ENCODE measurements at places on chromosomes 7 and 10.

- no peak for DNase-seq
These were observed 64.0 kb upstream of the TRIM8 start for GRCh38 chr10:102580230-102580629.

GRCh38 chr7:151110236-151110940, 24.1 kb downstream of the AGAP3 start:
- no peak for DNase-seq

GRCh38 chr10:129764901-129765663, 199.0 kb downstream of the EBF3 start:
- DNase-seq: no peak

GRCh38 chr7:33452805-33453502, 323.6 kb downstream of the BBS9 start:
- DNase-seq: no peak

GRCh38 chr10:112904000-112904399, 46.0 kb upstream of the TCF7L2 start:
- DNase-seq: no peak

DNA sequence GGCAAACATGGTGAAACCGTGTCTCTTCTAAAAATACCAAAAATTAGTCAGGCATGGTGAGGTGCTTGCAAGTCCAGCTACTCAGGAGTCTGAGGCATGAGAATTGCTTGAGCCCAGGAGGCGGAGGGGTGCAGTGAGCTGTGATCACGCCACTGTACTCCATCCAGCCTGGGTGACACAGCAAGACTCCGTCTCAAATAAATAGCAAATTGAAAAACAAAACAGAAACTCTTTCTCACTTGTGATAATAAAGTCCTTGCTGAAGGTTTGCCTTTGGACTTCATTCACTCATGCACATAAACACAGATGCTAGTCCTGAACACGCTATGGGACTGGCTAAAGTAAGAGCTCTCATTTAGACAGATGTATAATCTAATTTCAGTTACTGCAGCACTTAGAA, 37.6 kb downstream of the ANK3 start:
- DNase-seq: no peak

DNA sequence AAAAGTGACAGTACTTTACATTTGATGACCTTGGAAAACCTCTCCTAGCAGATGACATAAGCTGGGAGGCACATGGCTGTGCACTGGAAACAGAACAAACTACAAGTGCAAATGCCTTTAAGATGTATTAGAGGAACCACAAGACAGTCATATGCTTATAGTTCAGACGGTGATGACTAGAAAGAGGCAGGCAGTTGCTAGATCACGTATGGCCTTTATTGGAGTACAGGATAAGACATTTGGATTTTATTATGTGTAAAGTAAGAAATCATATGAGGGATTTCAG, 290.0 kb downstream of the SORCS1 start:
- no peak for DNase-seq

DNA sequence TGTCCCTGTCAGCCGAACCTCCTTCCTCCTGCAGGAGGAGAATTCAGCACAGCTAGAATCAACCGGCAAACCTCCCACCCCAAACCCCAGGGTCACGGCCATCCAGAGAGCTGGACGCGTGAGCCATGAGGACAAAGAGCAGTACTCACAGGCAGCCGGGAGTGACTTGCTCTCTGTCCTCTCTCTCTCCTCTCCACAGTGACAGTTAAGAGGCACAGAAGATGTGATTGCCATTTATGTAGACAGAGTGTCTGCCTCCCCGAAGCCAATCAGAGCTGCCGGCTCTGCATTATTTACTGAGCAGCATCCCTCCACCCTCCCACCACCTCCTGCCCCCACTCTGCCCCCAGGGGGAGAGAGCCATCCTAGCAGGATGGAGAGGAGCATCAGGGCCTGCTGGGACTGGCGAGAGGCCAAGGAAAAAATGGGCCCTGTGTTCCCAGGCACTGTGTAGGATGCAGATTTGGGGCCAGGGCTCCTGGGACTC, 4.3 kb downstream of the DDC start:
- DNase-seq: peak; percentile 82

- no peak for DNase-seq
These were observed 33.4 kb upstream of the SLC39A12 start for GRCh38 chr10:17918187-17918903.

DNA sequence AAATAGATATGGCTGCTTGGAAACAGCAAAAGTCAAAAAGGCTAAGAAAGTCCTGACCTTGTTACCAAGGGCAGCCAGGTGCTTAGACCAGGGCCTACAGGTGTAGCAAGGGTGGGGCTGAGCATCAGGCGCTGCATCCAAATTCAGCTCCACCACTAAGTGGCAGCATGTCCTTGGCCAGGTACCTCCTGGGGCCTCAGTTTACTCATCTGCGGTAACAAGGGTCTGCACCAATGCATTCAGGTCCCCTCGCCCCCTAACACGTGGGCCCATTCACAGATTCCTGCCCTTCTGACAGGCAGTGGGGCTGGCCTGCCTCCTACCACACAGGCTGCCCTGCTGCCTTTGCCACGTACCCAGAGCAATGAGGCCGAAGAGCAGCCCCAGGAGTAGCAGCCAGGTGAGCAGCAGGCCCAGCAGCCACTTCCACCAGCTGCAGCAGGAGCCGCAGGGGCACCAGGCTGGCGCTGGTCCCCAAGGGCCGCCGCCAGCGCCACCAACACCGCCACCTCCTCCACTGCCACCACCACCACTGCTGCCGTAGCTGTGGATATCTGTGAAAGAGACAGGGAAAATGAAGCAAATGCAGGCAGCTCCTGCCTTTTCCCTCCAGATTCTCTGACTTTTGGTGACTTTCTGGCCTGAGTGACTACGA, 28.9 kb downstream of the COL17A1 start:
- DNase-seq: no peak

DNA sequence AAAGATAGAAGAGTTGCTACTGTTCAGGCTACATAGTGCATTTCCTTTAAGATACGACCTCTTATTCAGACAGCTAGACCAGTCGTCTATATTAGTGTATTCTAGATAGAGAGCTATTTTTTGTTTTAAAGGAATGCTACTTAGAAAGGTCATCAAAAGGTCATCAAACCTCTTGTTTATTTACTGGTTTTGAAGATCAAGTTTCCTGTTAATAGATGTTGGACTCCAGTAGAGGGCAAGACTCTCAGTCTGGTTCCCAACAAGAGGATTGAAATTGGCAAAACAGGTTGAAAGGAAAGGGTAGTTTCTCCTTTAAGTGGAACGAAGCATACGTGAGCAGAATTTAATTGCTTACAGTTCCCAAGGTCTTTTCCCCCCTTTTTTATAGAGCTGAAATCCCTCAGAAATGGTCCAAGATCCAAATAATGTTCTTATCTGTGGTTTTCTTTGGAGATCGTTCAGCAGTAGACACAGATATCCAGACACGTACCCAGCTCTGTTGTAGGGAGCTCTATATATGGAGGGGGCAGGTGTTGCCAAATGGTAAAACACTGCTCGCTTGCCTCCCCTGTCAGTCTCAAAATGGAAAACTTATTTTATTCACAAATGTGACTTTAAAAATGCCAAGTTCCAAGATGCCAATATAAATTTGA, 37.2 kb downstream of the BAMBI start:
- DNase-seq: no peak

GRCh38 chr10:99761365-99761764, 21.1 kb upstream of the ABCC2 start:
- no peak for DNase-seq

GRCh38 chr10:4488904-4489303, 337.1 kb upstream of the AKR1E2 start:
- no peak for DNase-seq

- DNase-seq: no peak
These were observed 40.7 kb downstream of the JAKMIP3 start for GRCh38 chr10:132106431-132106830.

GRCh38 chr10:49257154-49257553, 41.8 kb upstream of the C10orf71 start:
- no peak for DNase-seq

DNA sequence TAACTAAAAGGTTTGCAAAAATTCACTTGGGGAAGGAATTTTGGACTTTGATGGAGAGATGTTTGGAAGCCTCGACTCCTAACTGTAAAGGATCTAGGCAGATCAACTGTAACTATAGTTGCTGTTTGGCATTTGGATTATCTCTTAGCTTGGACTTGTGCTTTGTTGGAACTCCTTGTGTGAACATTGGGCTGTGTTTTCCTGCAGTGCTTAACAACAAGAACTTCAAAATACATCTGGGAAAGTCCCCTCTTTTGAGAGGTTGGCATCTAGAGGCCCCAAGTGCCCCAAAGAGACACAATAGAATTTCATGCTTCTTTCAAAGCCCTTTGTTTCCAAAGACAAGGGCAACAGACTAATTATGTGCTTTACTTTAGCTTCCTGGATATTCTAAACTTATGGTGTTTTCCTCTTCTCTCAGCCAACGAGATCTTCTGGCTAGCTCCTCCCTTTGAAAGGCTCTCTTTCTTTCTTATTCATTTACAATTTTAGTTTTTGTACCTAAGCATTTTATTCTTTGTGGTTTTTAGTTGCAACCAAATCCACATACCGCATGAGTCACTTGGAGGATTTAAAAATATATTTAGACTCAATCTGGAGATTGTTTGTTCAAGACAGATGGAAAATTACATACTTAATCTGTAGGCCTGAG, 11.6 kb downstream of the ABCA13 start:
- no peak for DNase-seq

DNA sequence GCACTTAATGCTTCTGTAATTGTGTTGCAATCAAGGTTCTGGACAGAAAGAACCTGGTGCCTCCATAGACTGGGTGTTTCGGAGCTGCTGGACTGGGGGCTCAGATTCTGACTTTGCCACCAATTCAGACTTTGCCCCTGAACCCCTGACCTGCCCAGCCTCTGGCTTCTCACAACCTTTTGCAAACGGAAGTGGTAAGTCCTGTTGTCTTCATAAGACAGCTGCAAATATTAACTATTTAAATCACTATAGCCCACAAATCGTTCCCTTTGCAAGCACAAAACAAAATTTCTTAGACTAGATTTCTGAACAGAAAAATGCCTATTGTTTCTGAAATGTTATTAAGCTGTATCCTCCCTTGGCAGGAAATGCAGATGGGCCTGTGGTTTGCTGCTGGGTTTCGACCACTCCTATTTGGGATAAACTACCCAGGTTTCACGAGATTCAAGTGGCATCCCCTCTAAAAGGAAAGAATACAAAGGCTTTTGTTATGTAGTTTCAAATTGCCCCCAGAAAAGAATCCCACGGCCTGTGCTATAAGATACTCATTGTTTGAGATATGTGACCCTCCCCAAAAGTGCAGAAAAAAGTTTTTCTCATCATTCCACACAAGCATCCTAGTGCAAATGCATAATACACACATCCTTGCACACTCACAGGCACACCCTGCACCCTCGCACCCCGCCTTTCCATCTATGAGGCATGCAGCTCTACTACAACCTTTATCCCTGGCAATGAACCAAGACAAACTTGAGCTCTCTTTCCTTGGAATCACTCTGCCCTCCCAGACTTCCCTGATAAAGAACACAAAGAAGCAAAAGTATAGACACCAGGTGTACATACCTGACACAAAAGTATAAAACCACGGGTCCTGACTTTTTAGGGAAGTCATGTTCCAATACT, 209.1 kb downstream of the PRPF18 start:
- no peak for DNase-seq

GRCh38 chr7:142787034-142787768, 16.4 kb downstream of the PRSS2 start:
- DNase-seq: no peak

DNA sequence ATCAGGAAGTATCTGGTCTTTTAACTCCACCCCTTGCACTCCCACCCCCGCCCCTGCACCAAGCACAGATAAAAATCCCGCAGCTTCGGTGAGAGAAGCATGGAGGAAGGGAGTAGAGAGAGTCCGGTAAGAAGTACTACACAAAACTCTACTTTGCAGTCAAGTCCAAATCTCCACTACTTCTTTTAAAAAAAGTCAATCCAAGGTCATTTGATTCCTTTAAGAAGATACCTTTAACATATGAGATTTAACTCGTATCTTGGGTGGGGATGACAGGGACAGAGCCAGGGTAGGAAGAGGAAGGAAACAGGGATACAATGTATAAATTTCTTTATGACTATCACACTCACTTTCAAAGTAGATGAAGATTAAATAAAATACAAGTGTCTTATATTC, 132.1 kb downstream of the NRBF2 start:
- DNase-seq: no peak

DNA sequence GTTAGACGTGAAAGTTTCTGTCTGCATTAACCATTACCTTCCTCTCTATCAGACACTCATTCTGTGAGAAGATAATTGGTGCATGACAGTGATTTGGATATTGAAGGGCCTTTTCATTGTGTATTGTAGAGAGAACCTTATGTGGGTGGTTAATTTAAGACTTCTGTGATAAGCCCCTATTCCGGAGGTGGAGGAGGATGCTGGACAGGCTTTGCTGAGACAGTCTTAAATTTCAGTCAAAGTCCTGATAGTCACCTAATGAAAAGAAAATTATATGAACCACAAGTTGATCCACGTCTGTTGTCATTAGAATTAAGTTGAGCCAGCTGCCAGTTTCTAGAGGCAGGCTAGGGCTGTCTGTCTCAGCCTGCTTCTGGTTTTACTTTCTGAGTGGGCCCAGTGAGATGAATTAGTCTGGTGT, 62.9 kb downstream of the CELF2 start:
- no peak for DNase-seq

GRCh38 chr10:1873661-1874315, 136.5 kb upstream of the ADARB2 start:
- DNase-seq: no peak

- DNase-seq: no peak
These were observed 108.4 kb downstream of the MKI67 start for GRCh38 chr10:128017822-128018221.

- no peak for DNase-seq
These were observed 5.5 kb upstream of the SLC25A13 start for GRCh38 chr7:96327429-96327828.

- no peak for DNase-seq
These were observed 7.5 kb downstream of the KCP start for GRCh38 chr7:128902761-128903585.

GRCh38 chr10:33698033-33698432, 363.6 kb upstream of the NRP1 start:
- no peak for DNase-seq

GRCh38 chr7:115941703-115942268, 88.8 kb downstream of the TFEC start:
- DNase-seq: no peak

DNA sequence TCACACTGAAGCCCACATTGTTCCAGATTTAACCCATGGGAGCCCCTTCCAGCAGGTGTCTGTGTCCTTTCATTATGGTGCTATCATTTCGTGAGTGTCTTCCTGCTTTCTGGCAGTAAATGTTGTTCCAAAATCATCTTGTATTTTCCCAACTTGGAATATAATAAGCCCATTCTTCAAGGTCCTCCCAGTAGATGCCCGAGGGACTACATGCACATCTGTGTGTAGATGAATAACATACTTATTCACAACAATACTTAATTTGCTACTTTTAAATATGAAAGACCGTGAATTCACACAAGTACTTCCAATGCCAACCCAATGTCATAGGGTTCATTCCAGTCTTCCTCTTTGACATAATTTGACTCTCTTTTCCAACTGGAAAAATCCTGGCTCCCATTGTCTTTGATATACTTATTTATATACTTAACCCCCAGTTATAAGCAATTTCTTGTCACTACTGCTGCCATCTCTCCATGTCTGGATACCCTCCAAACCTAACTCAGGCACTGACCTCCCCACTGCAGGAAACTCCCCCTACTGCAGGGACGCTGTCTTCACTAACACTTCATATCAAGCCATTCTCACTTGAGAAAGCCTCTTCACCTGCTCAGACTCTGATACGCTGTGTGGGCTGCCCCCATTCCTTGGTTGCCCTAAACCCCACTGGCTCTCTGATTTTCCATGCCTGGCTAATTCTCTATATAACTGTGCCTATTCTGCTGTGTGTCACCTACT, 1119.2 kb downstream of the CNTNAP2 start:
- DNase-seq: no peak

Data from NCI-H187 treated with DMSO at 0.1 percent for 48 hours (cell line).